ENCODE measurements at places on chromosomes 1 and 21.

- DNase-seq = peak; percentile 15
Observed at GRCh38 chr1:43435146-43436145, 18.3 kb downstream of the HYI start.

DNA sequence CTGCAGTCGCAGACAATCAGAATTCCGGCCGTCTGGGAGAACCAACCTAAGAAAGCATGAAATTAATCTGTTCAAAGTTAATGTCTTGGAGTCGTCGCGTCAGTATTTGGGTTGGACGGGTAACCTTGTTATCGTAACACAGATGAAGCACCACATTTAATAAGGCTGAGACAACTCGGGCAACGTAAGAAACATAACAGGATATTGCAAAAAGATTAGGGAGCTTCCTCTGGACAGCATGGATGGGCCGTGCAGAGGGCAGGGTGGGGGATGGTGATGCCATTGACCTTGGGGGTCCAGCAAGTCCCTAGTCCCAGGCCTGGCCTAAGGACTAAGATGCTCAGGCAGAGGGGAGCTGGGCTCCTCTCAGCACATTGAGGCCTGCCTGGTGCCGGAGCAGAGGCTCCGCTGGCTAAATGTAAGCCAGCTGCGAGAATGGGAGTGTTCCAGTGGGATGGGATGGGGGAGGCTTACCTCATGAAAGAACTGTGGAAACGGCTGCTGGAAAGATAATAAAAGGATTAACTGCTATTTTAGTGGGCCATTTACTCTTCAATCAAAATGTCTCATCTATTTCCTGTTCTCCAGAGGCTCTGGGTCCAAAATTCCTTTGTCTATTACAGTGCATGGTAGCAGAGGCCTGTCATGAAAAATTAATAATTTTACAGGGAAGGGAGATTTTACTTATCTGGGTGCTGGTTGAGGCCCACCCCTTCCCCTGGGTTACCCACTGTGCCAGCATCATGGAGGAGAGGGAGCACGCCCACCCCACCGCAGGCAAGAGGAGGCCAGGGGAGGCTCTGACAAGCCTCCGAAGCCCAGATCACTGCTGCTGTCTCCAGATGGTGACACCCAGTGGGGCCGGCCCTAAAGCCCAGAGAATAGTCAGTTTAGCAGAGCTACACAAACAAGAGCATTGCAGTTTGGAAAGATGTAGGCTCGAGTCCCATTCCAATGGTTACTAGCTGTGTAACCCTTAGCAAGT is 131.6 kb downstream of the DMRTB1 start:
- no peak for DNase-seq

GRCh38 chr1:116580446-116581322 is 9.9 kb upstream of the CD58 start:
- DNase-seq = no peak

DNA sequence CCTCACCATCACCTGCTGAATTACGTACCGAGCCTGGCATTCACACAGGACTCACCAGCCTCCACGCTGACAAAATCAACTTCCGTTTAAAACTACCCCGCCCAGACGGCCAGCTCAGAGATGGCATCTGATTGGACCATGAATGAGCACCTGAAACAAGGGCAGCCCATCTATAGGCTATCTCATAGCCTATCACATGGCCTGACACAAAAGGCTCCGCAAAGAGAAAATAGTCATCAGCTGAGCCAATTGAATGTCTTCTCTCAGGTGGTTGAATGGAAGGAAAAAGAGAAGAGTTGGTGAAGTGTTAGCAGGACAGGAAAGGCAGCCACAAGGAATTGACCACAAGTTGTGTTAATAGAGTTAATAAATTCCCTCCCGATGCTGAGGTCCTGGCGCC is 50.6 kb upstream of the ZC3H12A start:
- DNase-seq = no peak

GRCh38 chr1:6418668-6419396 is 887 bp downstream of the HES2 start:
- DNase-seq = no peak

GRCh38 chr21:33751120-33751519 is 108.8 kb downstream of the ITSN1 start:
- DNase-seq = no peak

DNA sequence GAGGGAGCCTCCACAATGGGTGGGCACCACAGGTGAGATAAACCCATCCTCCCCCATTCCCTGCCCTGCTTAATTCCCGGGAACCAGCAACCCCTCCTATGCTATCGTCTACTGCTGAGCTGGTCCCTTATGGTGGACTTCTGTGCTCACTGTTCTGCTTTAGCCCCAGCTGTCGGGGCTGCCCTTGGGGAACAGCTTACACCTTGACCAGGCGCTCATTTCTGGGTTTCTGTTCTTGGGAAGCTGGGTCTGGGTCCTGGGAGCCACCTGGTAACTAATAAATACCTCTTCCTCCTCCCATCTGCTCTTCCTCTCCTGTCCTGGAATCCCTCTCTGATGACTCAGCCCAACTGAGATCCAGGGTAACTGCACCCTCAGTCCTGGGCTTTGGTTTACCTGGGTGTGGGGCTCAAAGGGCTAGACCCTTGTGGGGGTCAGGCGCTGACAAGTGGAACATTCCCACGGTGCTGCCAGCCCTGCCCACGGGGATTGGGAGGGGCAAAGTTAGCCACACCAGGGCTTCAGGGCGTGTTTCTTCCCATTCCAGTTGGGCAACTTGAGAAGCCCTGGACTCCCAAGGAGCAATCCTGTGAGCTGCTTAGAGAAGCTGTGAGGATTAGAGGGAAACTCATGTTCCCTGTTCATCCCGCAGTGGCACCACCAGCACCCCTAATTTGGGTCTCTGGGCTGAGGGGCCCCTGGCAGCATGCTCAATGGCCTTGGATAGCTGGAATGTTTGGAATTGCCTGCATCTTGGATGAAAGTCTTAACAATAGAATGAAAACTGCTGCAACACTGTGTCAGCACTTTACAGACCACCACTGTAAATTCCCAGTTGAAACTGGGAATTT is 1.6 kb downstream of the PCAT6 start:
- peak; percentile 83 for DNase-seq

GRCh38 chr1:25533775-25534409 is 9.5 kb upstream of the LDLRAP1 start:
- no peak for DNase-seq

GRCh38 chr1:164630626-164631396 is 71.8 kb downstream of the PBX1 start:
- DNase-seq = no peak

GRCh38 chr1:227192163-227192562 is 126.1 kb downstream of the CDC42BPA start:
- no peak for DNase-seq

- DNase-seq = no peak
Observed at GRCh38 chr1:41380979-41381691, 19.9 kb downstream of the FOXO6 start.

DNA sequence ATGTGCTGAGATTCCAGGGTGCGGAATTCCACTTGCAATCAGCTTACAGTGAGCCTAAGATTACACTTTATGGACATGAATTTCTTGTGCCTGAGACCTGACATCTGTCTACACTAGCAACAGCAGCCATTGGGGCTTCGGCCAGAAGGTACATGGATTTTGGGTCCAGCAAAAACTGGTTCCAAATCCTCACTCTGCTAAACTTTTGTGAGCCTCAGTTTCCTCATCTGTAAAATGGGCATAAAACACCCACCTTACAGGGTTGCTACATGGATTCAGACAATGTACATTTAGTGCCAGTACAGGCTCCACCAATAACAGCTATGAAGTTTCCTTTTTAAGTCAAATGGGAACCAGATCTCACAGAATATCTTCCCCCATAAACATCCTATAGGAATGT is 30.8 kb downstream of the RHEX start:
- no peak for DNase-seq

DNA sequence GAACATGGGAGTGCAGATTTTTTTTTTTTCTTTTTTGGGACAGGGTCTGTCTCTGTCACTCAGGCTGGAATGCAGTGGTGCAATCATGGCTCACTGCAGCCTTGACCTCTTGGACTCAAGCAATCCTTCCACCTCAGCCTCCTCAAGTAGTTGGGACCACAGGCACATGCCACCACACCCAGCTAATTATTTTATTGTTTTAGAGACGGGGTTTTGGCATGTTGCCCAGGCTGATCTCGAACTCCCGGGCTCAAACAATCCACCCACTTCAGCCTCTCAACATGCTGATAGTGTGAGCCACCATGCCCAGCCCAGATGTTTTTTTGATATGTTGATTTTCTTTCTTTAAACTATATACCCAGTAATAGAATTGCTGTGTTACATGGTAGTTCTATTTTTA is 57.7 kb downstream of the RGSL1 start:
- no peak for DNase-seq

GRCh38 chr1:108639899-108640560 is 20.9 kb downstream of the HENMT1 start:
- DNase-seq = no peak

GRCh38 chr1:16464917-16465625 is 24.5 kb downstream of the NECAP2 start:
- no peak for DNase-seq
